ENCODE measurements at places on chromosomes 2 and 18.

DNA sequence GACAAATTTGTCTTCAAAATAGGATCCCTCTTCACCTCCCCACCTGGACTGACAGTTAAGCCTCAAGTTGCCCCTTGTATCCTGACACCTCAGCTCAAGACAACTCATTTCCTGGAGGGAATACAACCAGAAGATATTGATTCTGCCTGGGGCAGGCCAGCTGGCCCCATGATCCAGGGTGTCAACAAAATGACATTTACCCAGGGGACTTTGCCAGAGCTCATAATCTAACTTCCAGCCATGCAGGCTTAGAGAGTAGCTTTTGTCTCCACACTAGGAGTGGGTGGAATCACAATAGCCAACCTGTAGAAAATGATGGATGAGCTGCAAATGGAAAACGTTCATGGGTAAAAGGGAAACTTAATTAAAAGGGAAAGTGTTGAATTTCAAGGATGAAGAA is 220.1 kb upstream of the DPP10 start:
- no peak for DNase-seq

DNA sequence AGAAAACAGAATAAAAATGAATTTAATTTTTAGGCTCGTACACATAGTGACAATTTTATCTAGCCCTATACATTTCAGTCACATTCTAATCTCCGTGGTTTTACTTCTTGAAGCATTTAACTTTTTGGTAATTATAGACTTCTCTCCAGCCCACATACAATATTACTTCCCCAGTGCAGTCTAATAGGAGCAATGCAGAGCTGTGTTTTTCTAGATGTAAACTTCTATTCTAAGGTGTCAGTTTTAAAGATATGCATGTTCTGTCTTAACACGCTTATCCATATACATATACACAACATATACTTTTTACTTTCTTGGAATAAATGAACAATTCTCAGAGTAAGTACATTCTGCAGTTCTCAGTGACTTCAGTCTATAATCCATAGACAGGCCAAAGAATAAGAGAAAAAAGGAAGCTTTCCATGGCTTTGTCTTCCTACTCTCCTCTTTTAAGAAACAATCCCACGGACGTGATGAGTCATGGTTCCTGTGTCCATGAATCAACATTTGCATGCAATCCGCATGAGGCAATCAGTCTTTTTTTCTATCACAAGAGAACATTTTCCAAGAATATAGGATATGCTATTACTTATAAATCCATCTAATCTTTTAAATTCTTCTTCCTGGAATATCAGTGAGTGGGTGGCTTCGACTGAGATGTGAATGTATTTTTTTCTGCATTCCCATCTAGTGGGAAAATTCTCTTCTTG is 42.8 kb downstream of the CCDC102B start:
- DNase-seq, result no peak

GRCh38 chr2:106159866-106160785 is 34.0 kb downstream of the UXS1 start:
- no peak for DNase-seq

DNA sequence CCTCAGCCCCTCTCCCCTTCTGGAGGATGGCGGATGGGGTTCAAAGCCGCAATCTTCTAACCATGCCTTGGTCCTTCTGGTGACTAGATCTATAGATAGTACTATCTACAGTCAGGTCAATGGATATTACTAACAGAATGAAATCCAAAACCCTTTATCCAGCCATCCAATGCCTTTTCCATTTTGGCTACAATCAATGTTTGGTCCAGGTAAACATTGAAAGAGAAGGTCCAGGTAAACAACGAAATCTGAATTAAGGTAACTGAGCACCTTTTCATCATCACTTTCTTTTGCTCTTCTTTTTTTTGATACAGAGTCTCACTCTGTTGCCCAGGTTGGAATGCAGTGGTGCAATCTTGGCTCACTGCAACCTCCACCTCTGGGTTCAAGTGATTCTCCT is 9.7 kb downstream of the PPP4R3B start:
- DNase-seq, result no peak

- DNase-seq, result no peak
Measured at GRCh38 chr18:49303379-49303778, 157.1 kb downstream of the DYM start.

- DNase-seq, result no peak
Measured at GRCh38 chr2:191845876-191846514, 893 bp downstream of the CAVIN2 start.

DNA sequence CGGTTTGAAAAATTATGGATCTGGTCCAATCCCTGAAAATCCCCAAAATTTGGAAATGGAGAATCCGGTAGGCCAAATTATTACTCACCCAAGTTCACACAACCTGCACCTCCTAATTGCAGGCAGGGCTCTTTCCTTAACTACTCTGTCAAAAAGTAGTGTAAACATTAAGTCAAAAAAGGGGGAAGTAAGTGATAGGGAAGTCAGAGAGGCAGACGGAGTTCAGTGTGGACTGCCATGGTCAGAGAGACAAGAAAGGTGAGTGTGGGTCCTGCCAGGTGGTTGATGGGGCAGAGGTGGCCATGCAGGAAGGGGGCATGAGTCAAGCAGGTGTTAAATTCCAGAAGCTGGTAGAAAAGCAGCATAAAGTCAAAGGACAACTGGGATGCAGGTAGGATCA is 104.7 kb upstream of the STPG4 start:
- DNase-seq, result no peak

- DNase-seq, result no peak
Measured at GRCh38 chr2:188320861-188321260, 29.2 kb downstream of the GULP1 start.

DNA sequence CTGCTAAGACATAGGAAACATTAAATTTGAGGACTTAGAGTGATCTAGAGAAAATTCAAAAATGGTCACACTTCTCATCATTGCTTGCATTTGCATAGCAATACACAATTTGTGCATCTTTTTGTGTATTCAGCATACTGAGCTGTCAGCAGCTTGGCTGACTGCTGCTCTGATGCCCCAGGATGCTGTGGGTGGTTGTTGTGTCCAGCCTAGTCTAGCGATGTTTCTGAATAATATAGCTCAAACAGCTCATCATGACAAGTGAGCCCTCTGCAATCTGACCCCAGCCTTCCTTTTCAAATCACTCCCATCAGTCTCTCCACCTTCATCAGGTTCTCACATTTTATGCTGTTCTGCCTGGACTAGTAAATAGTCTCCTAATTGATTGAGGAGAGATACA is 483.7 kb upstream of the SPHKAP start:
- no peak for DNase-seq

- DNase-seq, result peak; percentile 21
Measured at GRCh38 chr18:7116792-7117389, 706 bp downstream of the LAMA1 start.

DNA sequence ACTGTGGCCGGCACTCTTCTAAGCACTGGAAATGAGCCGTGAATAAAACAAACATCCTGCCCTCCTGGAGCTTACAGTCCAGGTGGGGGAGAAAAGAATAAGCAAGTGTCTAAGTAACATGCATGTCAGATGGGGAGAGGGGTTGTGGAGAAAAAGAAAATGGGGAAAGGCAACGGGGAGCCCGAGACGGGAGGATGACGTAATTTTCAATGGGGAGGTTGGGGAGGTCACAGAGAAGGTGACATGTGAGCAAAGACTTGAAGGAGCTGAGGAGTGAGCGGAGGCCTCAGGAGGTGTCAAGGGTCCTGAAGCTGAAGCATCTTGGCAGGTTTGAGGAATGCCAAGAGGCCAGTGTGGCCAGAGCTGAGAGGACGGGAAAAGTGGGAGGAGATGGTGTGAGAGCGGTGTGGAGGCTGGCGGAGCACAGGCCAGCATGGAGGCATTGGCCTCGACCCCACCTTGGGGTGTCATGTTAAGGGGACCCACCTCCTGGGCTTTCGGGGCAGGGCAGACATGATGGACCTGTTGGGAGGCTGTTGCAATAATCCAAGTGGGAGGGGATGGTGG is 15.0 kb upstream of the NTSR2 start:
- no peak for DNase-seq

DNA sequence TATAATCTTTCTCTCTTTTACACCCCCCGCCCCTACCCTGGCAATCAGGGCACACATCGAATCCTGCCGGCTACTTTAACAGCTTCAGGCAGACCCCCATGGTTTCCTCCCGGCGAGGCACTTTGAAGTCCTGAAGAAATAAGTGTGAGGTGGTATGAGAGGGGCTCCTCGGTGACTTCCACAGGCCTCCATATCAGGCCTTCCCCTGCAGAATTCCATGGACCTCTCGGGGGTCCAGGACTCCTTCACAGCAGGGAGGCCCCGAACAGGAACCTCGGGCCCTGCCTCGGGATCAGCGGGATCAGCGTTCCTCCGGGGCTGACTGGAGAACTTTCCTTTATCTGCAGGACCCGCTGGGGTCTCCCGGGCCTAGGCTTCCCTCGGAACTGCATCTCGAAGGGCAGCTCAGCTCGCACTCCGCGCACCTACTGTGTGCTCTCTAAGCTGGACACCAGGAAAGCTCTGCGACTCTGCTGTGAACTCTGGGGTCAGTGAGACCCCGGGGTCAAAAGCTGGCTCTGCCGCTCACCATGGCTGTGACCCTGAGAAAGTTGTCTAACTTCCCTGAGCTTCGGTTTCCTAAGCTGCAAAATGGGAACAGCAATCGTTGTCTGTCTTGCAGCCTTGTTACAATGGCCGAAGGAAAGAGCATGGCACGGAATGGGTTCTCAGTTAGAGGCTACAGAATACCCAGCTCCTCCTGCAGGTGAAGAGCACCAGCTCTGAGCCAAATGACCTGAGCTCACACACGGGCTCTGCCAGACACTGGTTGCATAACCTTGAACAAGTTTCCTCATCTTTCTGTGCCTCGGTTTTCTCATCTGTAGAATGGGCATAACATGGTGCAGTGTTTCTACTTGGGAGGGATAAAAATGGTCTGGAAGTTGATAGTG is 97.4 kb upstream of the ID2 start:
- no peak for DNase-seq

GRCh38 chr2:16189836-16190160 is 249.4 kb downstream of the MYCN start:
- DNase-seq, result no peak

DNA sequence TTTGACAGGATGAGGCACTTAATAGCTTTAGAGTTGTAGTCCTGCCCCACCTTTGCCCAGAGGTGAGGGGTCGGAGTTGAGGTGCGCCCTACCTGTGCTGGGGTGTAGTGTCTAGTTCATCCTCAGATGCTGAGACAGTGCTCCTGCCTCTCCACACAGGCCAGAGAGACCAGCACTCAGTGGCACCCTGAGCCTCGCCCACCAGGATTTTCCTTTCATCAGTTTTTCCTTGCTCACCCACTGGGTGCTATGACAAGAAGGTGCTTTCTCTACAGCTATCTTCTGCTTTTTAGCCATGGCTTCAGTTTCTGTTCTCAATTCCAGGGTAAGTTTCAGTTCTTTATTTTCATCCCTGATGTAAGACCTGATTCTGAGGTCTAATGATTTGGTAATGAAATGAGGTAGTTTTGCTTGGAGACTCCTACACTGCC is 16.8 kb upstream of the TMEM131 start:
- no peak for DNase-seq

GRCh38 chr18:36613810-36614209 is 215.0 kb downstream of the TPGS2 start:
- DNase-seq, result no peak

DNA sequence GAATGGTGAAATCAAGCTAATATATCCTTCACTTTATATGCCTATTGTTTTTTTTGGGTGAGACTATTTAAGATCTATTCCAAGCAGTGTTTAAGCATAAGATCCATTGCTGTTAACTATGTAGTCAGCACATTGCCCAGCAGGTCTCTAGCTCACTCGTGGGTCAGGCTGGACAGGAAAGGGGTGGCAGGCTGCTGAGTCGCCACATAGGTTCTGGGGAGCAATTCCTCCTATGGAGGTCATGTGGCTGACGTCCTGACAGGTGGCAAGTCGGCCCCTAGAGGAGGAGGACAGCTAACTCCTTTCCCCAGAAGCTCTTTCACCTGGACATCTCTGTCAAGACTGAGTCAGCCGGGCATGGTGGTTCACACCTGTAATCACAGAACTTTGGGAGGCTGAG is 13.9 kb upstream of the RAB31 start:
- no peak for DNase-seq

GRCh38 chr2:28163028-28163427 is 229.6 kb upstream of the FOSL2 start:
- DNase-seq, result no peak

- DNase-seq, result no peak
Measured at GRCh38 chr2:237279012-237279768, 134.8 kb downstream of the COL6A3 start.

DNA sequence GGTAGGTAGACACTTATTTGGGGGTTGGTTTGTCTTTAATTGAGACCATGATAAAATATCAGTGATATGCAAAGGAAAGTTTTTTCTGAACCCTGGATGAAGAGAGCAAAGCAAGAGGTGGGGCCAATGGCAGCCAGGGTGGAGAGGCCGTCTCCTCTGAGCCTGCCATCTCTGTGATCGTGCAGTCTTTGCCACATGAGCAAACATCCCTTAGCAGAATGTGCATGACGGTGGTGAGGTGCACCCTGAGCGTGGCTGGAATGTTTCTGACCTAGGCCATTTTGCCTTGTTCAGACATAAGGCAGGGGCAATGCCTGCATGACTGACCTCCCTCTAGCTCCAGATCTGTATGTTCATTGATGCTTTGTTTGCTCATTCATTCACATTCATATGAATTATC is 6.0 kb downstream of the NCK2 start:
- DNase-seq, result no peak

DNA sequence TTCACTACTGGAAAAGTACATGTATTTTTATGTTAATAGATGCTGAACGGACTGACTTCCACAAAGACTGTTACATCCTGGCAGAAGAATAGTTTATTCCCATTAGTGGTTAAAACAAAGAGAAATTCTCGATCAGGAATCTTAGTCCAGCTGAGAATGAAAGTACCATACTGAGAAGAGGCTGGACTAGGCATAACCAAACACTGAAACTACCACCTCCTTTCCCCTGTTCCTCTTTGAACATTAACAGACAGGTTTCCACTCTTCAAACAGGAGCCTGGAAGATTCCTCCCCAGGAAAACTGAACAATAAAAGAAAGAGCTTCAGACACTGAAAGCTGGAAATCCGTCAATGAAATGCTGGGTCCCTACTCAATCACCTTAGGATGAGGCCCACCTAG is 25.8 kb downstream of the LDAH start:
- no peak for DNase-seq

DNA sequence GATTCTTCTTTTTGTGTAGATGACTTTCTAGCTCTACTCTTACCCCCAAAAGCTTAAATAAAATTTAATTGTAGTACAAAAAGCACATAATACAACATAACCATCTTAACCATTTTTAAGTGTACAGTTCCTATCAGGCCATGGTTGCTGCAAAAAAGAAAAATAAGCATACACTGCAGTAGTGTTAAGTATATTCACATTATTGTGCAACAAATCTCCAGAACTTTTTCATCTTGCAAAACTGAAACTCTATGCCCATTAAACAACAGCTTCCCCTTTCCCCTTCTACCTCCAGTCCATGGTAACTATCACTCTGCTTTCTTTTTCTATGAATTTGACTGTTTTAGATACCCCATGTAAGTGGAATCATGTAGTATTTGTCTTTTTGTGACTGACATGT is 18.1 kb downstream of the PPM1B start:
- DNase-seq, result no peak

- DNase-seq, result peak; percentile 34
Measured at GRCh38 chr2:149313512-149313972, 16.8 kb upstream of the LYPD6 start.
